Panc1 (cell line): ENCODE measurements at places on chromosomes 5 and 9.

DNA sequence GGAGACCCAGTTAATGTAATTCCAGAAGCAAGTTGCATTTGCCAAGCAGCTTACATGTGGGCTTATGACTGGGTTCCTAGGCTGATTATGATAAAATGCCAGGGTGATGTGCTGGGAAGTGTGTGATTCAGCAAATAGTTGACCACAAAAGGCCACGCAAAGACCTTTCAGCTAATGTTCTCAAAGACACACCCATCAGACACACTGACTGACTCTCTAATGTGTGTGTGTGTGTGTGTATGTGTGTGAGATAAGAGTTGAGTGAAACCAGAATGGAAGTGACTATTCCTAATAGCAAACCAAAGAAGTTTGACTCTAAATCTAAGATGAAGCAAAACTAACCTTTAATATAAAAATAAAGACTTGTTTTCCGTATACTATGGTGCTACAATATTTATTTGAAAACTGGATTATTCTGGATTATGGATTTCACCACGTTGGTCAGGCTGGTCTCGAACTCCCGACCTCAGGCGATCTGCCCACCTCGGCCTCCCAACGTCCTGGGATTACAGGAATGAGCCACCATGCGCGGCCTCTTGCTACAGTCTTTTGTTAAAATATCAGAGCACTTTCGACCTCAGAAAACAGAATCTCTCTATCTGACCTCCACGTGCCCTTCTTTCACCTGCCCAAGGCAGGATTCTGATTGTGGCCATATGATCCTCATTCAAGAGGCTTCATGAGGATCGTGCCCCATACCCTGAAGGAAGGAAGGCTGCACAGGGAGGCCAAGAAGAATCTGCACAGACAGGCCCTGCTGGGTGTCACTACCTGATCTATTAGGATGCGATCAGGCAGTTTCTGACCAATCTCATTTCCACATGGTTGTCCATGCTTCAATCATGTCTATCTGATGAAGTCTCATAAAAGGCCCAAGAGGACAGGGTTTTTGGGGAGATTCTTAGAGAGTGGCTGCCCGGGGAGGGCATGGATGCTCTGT, 75.6 kb downstream of the USP20 start:
- peak; percentile 85 for DNase-seq

GRCh38 chr5:169944922-169945680, 35.2 kb downstream of the INSYN2B start:
- no peak for DNase-seq

DNA sequence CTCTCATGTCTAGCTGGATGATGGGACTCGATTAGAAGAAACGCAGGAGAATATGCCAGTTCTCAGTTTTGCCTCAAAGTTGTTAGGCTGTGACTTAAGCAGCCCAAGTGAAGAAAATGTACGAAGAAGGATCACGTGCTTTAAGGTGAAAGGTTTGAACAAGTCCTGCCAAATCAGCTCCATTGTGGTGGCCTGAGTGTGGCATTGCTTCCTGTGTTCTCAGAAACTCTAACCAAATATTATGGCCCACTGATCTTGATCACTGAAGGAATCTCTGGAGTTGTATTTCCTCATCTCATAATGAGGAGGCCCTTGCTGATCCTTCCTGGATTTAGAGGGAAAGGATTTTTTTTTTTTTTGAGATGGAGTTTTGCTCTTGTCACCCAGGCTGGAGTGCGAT, 44.0 kb downstream of the OTULIN start:
- no peak for DNase-seq

- no peak for DNase-seq
Measured at GRCh38 chr9:111301195-111301594, 28.8 kb downstream of the OR2K2 start.

DNA sequence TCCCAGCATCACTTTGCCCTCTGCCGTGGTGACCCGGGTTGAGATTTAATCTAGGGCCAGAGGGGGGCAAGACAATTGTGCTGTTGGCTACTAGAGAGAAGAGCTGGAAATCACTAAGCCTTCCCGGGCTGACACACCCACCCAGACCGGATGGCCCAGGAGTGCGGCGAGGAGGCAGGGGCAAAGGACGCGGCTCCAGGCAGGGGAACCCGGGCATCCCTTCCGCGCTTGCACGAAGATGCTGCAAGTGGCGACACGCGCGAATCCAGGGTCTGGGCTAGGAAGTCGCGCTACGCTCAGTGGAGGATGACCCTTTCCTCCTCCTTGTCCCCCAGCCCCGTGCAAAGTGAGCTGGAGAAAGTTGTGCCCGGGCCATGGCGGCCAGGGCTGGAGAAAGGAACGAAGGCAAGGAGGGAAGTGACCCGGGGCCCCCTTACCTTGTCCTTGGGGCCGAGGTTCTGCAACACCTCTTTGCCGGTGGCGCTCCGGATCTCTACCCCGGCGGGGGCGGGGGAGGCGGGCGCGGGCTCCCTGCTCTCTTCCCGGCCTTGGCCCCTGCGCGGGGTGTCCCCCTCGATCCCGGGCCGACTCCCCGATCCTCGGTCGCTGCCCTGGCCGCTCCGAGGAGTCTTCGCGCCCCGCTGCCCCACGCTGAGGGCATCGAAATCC, 693 bp downstream of the DPYSL3 start:
- DNase-seq: no peak

DNA sequence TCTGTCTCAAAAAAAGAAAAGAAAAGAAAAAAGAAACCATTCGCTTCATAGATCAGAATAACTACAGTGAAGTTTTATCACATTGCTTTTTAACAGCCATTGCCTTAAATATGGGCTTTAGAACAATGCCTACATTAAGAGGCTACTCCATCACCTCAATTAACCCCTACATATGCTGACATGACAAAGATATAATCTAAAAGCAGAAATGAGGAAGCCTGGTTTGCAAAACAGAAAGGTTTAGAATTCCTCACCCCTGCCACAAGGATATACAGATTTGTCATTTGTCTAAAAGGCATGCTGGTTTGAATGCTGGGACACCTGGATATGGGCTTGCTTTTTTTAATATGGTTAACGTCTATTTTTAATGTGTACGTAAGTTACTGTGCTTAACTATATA, 1353.0 kb upstream of the C9orf72 start:
- DNase-seq: no peak

GRCh38 chr5:140324041-140324600, 21.2 kb upstream of the PFDN1 start:
- no peak for DNase-seq

GRCh38 chr5:50849554-50849953, 183.1 kb downstream of the PARP8 start:
- no peak for DNase-seq

GRCh38 chr9:107942856-107943255, 453.3 kb upstream of the KLF4 start:
- no peak for DNase-seq

GRCh38 chr5:89047571-89047970, 164.6 kb upstream of the MEF2C start:
- no peak for DNase-seq

GRCh38 chr5:171433352-171433698, 13.9 kb downstream of the FGF18 start:
- no peak for DNase-seq

- DNase-seq: no peak
Measured at GRCh38 chr5:16625096-16625495, 8.3 kb upstream of the RETREG1 start.

DNA sequence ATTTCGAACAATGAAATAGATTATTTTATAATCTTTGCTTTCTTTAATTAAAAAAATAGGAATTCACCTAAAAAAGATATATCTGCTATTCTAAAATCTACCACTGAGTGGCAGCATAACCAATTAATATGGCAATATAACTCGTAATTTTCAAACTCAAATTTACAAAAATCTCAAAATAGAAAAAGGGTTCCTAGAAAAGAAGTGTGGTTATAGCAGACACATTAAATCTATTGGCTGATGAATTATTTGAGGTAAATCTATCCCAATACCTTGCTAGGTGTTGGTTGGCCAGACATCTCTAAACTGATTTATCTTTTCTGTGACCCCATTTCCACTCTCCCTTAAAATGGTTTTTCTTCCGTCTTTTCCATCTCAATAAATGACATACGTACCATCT, 30.2 kb upstream of the NRG2 start:
- DNase-seq: no peak

- peak; percentile 2 for DNase-seq
Measured at GRCh38 chr9:118961857-118962256, 407.4 kb downstream of the BRINP1 start.

- DNase-seq: no peak
Measured at GRCh38 chr9:105066275-105066865, 138.4 kb upstream of the ABCA1 start.

- no peak for DNase-seq
Measured at GRCh38 chr9:107466826-107467225, 22.7 kb downstream of the KLF4 start.

- no peak for DNase-seq
Measured at GRCh38 chr9:73923796-73924195, 573.3 kb upstream of the RORB start.

GRCh38 chr5:177320879-177321278, 9.2 kb upstream of the MXD3 start:
- no peak for DNase-seq

DNA sequence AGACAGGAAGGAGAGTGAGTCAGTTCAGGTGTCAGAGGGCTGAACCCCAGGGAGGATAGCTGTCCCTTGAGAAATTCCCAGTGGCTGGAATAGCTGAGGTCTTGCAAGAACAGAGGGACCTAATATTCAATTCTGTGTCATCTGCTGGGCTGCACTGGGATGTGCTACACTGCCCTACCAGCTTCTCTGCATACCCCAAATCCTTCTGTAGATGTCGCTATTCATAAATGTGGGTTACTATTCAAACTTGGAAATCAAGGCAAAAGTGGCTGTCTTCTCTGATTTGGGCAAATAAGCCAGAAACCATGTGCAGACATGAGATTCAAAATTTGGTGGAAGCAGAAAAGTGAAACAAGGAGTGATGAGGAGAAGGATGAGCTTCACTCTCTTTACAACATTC, 16.3 kb downstream of the TNFSF8 start:
- no peak for DNase-seq

- no peak for DNase-seq
Measured at GRCh38 chr5:16918891-16919671, 17.0 kb downstream of the MYO10 start.

DNA sequence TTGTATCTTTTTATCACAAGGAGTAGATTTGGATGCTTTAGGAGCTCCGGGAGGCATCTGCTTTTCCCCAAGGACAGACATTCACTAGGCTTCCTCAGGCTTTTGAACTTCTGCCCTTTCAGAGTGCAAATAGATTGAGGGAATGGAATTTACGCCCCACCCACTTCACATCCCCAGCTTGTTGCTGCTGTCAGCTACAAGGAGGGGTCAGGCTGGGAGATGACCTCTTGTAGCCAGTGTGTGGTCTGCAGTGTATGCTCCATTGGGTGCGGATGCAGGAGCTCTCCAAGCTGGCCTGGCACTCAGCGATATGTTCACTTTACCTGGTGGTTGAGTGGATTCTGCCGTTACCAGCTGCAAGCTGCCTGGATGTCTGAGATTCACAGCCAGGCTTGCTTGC, 6.4 kb downstream of the TNFSF15 start:
- no peak for DNase-seq

GRCh38 chr9:98108531-98109031, 10.4 kb downstream of the TRIM14 start:
- no peak for DNase-seq

GRCh38 chr5:77560677-77561263, 68.7 kb upstream of the WDR41 start:
- DNase-seq: peak; percentile 38

GRCh38 chr5:90488791-90489190, 14.1 kb downstream of the POLR3G start:
- DNase-seq: no peak

GRCh38 chr9:95058795-95059386, 258.6 kb downstream of the FANCC start:
- no peak for DNase-seq

DNA sequence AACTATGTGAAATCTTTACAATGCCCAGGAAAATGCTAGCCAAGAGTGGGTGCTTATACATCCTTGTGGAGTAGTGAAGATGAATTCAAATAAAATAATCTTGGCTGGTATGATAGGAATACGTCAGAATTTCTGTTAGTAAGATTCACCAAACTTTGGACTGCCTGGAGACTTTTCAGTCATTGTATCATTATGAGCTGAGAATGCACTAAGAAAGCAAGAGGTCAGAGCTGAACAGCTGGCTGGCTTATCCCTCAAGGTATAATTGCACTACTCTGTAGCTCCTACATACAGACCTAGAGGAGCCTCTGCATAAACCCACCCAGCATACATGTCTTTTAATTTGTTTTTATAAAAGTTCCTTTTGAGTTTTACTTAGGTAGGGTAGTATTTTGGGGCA, 568.5 kb upstream of the RIOK2 start:
- no peak for DNase-seq

DNA sequence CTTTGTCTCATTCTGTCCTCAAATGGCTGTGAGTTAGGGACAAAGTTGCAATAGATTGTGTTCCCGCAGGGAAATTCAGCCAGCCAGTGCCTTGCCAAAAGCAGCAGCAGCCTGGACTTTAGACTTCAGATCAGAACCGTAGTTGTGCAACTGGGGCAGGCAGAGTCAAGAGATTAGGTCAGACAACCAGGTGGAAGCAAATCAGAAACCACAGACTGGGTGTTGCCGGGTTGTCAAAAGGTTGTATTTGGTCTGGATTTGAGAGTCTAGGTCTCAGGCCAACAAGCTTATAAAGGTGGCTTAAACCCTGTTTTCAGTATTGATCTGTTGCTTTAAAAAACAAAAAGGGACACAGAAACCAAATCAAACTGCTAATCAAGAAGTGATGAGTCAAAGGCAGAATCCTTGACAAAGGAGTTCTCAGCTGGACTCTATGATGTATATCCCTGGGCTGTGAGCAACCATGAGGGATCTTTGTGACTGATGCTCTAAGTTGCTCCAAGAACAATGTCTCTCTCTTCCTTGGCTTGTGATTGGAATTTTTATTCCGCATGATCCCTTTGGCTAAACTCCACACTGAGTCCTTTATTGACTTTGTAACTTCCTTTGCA, 20.9 kb downstream of the RFK start:
- DNase-seq: no peak

DNA sequence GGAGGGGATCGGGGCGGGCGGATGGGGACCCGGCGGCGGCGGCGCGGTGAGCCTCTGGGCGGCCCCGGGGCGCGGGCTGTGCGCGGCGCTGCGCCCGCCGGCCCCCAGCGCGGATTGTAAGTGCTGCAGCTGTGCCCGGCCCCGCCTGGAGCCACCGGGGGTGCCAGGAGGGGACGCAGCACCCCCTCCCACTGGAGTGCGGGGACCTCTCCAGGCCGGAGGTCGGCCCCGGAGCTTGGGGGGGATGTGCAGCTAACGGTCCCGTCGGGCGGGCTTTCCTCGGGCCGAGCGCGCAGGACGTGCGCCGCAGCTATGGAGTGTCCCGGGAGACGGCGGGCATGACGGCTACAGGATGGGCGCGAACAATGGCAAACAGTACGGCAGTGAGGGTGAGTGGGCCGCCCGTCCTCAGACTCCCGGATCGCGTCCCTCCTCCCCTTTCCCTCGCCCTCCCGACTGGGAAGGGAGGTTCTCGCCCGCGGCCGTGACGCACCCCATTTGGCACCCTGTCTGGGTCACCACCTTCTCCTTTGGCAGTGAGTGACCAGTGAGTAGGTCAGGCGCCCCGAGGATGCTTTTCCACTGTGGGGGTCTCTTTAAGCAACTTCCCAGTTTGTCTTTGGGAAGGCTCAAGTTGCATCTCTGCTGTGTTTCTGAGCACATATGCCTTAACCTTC, 483 bp downstream of the FBXL7 start:
- no peak for DNase-seq
